ENCODE measurements at places on chromosomes 11 and 22.

DNA sequence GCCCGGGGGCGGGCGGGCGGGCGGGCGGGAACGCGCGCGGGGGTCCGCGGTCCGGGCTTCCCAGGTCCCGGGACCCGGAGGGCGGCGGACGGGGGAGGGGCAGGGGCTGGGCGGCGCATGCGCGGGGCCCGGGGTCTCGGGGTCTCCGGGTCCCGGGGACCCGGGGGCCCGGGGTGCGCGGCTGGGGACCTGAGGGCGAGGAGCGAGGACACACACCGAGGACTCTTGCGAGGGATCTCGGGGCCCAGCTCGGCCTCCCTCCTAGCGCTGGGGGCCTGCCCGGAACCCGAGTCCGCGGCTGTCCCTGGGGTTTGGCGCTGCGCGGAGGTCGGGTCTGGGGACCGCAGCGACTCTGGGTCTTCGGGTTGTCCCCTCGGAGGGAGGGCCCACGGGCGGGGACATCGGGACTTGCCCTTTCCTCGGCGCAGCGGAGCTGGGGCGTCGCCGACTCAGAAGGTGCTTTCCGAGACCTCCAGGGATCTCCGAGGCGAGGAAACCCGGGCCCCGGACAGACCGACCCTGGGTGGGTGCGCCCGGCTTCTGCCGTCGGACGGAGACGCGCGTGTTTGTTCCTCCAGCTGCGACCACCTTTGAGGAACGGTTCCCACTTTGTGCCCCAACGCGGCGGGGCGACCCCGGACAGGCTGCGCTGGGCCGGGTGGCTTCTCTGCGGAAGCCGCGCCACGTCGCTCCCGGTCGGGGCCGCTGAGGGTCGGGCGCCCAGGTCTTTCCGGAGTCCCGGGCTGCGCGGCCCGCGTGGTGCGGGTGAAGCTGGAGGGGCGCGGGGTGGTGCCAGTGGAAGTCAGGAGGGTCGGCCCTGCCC is 540 bp downstream of the PPARA start:
- DNase-seq, result peak; percentile 72

DNA sequence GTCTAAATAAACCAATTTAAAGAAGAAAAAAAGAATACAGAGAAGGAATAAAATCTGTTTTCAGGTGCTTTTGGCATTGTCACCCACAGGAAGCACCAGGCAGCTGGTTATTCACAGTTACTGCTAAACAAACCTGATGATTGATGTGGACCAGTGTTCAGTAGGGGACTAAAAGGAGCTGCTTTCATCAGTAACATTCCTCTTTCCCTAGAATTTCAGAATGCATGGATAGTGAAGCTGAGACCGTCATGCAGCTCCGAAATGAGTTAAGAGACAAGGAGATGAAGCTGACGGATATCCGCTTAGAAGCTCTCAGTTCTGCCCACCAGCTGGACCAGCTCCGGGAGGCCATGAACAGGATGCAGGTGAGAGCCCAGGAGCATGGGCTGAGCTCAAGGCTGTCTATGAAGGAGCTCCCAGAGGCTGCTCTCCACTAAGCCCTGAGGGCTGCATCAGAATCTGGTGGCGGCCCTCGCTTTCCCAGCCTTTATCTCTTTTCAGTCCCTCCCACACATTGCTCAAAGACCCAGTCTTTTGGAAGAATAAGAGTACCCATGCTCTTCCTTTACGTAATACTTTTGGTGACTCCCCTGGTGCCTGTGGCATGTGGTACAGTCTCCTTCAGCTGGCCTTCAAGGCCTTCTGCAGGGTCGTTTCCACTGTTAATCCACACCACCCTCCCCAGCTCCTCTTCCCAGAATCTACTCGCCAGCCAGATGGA is 69.5 kb downstream of the DBX1 start:
- DNase-seq, result no peak

DNA sequence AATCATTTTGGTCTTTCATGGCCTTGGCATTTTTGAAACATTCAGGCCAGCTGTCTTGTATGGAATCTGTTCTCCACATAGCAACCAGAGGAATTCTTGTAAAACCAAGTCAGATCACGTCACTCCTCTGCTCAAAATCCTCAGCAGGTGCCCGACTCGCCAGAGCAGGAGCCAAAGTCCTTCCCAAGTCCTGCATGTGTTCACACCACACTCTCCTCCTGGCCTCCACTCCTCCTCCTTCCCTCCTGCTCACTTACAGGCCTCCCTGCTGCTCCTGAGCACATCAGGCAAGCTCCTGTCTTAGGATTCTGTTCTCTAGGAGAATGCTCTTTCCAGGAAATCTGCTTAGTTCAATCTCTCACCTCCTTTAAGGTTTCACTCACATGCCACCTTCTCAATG is 6.9 kb upstream of the PSMC3 start:
- DNase-seq, result no peak

GRCh38 chr11:95499516-95500135 is 268.6 kb upstream of the SESN3 start:
- DNase-seq, result no peak

DNA sequence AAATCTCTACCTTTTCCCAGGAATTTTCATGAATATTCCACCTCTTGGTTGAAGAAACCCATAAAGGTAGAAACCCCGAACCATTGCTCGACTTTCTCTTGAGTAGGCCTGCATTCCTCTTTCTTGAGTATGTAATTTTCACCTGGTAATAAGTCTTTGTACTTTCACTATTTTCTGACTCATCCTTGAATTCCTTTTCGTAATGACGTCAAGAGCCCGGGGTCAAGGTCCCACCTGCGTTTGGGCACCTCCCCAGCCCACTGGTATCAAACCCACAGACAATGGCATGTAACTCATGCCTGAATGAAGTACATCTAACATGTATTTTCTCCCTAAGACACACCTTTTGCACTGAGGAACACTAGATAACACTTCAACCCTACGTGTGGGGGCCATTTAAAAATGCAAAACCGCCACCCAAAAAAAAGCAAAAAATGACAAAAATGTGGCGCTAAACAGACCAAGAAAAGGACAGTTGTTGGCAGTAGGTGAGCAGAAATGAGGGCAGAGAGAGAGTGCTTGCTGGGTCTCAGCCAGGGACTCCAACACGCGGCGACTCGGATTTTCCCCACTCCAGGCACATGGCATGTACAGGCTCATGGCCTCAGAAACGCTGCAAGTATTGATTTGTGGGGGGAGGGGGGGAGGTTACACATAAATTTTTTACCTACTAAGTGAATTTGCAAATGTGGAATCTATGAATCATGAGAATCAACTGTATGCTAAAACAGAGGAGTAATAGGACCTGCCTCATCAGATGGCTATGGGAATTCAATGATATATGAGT is 4.1 kb upstream of the C11orf24 start:
- no peak for DNase-seq

- DNase-seq, result no peak
Measured at GRCh38 chr11:126615845-126616244, 260.4 kb downstream of the ST3GAL4 start.

GRCh38 chr11:15499674-15500073 is 385.0 kb downstream of the INSC start:
- no peak for DNase-seq

GRCh38 chr11:47906066-47906465 is 57.9 kb upstream of the NUP160 start:
- DNase-seq, result no peak

- no peak for DNase-seq
Measured at GRCh38 chr11:34978236-34979191, 62.1 kb downstream of the PDHX start.

- DNase-seq, result no peak
Measured at GRCh38 chr11:122102426-122102825, 13.6 kb downstream of the BLID start.

DNA sequence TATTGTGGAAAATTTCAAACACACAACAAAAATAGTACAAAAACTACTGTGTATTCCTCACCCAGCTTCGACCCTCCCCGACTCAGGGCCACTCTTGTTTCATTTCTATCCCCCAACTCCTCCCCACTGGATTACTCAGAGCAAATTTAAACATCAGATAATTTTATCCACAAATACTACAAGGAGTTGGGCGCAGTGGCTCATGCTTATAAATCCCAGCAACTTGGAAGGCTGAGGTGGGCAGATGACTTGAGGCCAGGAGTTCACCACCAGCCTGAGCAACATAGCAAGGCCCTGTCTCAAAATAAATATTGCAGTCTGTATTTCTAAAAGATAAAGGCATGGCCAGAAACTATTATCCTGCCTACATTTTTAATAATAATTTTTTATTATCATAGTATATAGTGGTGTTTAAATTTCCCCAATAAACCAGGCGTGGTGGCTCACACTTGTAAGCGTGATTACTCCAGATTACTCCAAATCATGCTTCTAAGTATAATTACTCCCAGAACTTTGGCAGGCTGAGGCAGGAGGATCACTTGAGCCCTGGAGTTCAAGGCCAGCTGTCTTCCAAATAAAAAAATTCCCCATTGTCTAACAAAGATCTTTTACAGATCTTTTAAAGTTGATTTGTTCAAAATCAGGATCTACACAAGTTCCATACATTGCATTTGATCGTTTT is 39.8 kb downstream of the LRRC32 start:
- no peak for DNase-seq

- DNase-seq, result peak; percentile 35
Measured at GRCh38 chr11:125494974-125495725, 915 bp downstream of the FEZ1 start.

DNA sequence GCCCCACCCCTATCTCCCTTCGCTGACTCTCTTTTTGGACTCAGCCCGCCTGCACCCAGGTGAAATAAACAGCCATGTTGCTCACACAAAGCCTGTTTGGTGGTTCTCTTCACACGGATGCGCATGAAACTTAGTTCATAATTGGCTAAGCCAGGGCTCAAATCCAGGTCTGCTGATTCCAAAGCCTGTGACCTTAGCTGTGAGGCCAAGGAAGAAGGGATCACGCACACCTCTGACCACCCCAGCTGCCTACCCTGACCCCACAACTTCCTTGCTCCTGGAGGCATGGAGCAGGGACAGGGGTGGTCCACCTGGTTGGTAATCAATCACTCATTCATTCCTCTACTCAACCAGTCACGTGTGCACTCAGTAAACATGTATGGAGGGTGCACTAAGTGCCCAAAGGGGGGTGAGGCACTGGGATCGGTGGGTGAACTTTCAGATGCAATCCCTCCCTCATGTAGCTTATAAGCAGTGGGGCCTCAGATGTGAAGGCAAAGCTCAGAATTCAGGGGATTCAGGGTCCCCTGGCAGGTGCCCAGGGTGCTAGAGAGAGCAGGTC is 10.3 kb downstream of the FXYD2 start:
- no peak for DNase-seq

DNA sequence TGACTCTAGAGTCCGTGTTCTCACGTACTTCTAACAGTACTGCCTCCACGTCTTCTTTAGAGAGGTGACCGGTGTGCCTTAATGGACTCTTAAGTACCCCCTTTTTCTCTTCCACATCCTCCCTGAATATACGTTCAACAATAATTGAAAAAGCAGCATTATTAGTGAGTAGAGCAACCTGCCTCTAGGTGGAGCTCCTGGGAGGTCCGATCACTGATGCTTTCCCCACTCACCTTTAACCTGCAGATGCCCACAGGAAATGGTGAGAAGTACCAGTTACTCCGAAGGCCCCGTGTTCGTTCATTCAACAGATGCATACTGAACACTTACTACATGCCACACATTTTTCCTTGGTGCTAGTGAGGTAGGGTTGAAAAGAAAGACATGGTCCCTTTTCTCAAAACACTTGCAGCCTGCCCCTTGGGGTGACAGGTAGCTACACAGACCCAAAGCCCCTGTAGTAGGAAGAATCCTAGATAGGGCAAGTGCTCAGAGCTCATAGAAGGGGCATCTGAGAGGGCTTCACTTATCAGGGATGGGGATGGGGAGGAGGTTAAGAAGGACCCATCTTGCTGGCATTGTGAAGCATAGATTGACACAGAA is 72.7 kb downstream of the FEZ1 start:
- no peak for DNase-seq

- no peak for DNase-seq
Measured at GRCh38 chr11:14106303-14107049, 144.0 kb downstream of the SPON1 start.

GRCh38 chr11:62125881-62126280 is 2.1 kb downstream of the INCENP start:
- no peak for DNase-seq

- peak; percentile 87 for DNase-seq
Measured at GRCh38 chr22:29072193-29072978, 449 bp upstream of the KREMEN1 start.

GRCh38 chr11:65491614-65492386 is 7.0 kb upstream of the MALAT1 start:
- no peak for DNase-seq

- DNase-seq, result no peak
Measured at GRCh38 chr22:24097961-24098391, 83.3 kb upstream of the SUSD2 start.

- DNase-seq, result no peak
Measured at GRCh38 chr22:50058061-50058905, at the start of gene TTLL8. Gene TTLL8 (minus strand): TSS chr22:50058298.

DNA sequence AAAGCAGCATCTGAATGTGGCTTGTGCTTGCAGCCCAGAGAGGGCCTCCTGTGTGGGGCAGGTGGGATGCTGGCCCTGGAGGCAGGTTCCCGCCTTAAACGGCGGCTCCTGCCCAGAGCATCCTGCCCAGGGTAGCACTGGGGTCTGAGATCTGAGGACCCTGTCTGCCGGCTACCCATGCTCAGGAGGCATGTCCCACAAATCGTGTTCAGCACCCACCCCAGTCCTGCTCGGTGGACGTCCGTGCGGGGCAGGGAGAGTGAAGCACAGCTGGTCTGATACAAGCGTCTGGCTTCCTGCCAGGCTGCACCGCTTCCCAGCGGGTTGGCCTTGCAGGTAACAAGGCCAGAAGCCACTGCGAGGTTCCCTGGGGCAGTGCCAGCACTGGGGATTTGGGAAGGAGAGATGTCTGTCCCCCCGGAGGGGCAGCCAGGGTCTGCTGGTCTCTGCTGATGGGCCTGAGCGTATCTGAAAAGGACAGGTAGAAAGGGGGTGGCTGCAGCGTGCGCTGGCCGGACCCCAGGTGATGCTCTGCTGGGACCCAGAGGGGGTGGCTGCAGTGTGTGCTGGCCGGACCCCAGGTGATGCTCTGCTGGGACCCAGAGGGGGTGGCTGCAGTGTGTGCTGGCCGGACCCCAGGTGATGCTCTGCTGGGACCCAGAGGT is 3.6 kb downstream of the TRABD start:
- DNase-seq, result no peak

GRCh38 chr11:70001246-70001645 is 76.9 kb upstream of the ANO1 start:
- DNase-seq, result no peak

DNA sequence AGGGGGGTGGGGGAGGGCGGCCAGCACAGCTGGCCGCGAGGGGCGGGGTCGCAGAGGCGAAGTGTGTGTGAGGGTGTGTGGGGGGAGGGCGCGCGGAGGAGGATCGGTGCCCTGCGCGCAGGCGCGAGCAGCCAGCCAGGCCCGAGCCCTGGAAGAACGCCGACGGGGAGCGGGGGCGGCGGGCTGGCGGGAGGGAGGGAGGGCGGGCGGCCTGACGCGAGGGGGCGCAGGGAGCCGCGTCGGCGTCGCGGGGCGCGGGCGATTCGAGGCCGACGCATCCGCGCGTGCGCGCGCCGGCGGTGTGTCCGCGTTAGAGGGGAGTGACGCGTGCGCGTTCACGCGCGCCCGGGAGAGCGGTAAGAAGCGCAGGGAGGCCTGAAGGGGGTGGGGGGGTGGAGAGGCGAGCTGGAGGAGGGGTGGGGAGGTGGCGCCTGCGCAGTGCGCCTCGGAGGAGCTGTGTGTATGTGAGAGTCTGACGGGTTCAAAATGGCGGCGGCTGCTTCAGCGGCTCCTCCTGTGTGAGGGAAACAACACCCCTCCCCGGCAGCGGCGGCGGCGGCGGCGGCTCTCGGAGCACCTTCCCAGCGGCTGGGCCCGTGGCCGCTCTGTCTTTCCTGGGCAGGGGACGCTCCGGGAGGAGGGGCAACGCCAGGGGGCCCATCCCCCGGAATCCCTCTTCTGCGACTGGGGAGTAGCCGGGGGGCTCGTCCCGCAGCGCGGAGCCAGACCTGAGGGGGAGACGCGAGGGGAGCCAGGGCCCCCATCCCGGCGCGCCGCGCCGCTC is at the start of gene KDM2A:
TSS of gene KDM2A (plus strand) at position 463 of the 784 bp plus-strand sequence. CDS start 2,054 bp downstream, outside the sequence.
- DNase-seq, result peak; percentile 96
